Stimulated activated CD8-positive, alpha-beta memory T cell treated with anti-CD3 and anti-CD28 coated beads, Interleukin-4, amount 100 ng/mL, for 4 hours (primary cell): ENCODE measurements at places on chromosomes 6 and 20.

DNA sequence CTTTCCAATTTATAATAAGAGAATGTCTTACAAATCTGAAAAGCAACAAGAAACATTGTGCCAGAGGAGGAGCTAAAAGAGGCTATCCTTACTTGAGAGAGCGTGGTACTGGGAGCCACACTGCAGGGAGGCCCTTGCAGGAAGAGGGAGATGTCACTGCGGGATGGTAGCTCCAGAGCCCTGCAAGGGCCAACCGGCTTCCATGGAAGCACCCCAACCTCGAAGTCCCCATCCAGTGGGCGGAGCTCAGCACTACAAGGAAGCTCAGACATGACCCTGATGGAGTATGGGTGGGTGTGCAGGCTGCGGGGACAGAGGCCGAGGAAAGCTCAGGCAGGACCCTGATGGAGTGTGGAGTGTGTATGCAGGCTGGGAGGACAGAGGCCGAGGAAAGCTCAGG lies 57.8 kb upstream of the RPS6KA2 start:
- no peak for DNase-seq

DNA sequence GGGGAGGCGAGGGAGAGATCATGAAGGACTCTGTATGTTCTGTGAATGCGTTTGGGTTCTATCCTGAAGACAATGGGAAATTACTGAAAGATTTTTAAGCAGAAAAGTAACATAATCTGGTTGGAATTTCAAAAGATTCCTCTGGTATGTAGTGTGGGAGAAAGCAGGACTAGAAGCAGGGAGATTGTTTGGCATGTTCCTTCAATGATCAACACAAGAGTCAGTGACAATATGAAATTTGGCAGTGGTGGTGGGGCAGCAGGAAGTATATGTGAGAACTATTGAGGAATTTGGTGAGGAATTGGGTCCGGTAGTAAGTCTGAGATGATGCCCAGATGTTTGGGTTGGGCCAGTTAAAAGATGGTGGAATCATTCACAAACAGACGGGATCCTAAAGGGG lies 348.7 kb downstream of the CD83 start:
- DNase-seq = no peak

DNA sequence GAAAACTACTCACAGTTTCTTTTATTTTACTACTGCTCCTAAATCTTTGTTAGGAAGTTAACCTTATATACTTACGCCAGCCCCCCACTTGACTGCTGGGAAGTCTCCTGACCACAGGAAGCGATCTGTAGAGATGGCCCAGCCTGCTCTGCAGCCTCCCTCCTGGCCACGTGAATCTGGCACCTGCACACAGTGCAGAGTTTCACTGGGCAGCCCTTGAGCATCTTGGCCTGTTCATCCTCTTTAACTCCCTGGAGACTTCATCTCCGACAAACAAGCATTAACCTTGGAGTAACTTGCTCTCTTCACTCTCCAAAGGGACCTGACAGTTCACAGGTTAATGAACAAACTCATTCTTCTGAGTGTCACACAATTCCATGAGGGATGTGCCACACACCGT lies 294.1 kb downstream of the BTBD9 start:
- no peak for DNase-seq

GRCh38 chr20:6562111-6562510 lies 205.4 kb upstream of the BMP2 start:
- DNase-seq = no peak

DNA sequence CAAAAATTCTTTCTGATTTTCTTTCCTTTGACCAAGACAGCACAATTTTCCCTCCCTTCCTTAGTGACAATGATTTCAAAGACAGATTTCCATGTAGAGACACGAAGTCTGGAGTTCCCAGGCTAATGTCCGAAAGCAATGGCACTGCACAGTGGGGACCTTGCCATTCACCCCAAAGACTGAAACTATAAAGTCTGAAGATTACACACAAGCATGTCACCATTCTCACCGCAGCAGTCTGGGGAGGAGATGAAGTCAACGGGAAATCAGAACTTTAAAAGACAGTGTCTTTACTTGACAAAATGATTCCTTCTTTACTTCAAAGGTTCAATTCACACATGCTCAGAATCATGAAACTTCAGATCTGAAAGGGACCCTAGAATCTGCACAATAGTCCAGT lies 8.3 kb downstream of the B4GALT5 start:
- DNase-seq = no peak

GRCh38 chr6:87103977-87104601 lies 9.2 kb upstream of the CGA start:
- DNase-seq = no peak

DNA sequence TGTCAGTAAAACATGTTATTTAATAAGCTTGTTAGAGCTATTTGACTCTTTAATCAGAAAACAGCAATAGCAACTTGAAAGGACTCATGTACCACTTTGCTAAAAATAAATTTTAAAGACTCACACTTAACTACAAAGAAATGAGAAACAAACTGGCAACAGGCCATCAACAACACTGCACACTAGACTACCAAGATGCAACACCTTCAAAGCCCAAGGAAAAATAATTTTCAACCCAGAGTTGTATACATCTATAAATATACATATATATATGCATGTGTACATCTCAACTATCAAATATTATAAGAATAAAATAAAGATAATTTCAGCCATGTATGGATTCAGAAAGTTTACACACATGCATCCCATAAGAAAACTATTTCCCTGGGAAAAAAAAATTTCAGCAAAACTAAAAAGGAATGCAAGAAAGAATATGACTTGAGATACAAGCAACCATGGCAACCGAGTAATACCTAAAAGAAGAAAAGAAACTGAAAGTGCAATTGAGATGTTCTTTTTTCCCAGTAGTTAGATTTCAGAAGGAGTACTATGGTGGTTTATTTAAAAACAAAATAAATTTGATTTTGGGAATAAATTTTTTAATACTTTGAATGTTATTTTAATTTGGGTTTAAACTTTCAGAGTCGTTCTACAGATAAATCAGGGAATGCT lies 303.8 kb downstream of the UBE3D start:
- no peak for DNase-seq

GRCh38 chr20:46011631-46012482 lies 3.1 kb downstream of the MMP9 start:
- no peak for DNase-seq

- no peak for DNase-seq
Measured at GRCh38 chr20:48267860-48268633, 482.8 kb upstream of the SULF2 start.

DNA sequence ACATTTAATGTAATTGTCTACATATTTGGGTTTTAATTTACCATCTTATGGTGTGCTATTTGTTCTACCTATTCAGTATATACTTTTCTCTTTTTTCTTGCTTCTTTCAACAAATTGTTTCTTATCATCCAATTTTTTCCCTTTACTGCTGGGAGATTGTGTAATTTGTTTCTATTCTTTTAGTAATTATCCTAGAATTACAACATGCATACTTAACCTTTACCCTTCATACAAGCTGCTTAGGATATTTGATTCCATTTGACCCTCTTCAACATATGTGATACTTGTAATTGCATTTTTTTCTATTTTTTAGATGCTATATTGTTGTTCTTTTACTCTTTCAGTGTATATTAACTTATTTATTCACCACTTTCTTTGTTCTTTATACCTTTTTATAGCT lies 15.1 kb upstream of the TBPL1 start:
- DNase-seq = no peak

GRCh38 chr6:167091805-167092107 lies 31.1 kb upstream of the CCR6 start:
- DNase-seq = no peak

DNA sequence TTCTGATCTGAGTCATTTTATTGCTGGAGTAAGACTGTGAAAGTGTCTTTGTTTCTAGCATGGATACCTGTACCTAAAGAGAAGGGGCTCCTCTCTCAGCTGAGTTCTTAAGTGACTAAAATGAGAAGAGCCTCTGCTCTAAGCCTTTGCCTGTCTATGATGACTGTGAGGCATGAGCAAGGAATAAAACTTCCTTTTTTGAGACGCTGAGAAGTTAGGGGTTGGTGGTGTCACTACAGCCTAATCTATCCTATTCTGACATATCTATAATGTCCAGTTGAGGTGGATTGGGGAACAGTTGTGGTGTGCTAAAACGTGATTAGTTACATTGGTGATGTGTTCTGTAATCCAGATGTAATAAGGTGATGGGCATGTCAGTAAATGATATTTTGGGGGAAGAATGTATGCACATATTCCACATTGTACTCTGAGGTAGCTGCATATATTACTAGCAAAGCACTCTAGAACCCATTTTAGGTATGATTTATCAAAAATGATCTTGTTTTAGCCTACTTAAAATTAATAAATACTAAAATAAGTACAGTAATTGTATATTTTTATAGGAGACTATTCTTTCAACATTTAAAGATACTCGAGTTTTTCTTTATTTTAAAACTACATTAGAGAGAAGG lies 18.1 kb downstream of the ADGRB3 start:
- DNase-seq = no peak

DNA sequence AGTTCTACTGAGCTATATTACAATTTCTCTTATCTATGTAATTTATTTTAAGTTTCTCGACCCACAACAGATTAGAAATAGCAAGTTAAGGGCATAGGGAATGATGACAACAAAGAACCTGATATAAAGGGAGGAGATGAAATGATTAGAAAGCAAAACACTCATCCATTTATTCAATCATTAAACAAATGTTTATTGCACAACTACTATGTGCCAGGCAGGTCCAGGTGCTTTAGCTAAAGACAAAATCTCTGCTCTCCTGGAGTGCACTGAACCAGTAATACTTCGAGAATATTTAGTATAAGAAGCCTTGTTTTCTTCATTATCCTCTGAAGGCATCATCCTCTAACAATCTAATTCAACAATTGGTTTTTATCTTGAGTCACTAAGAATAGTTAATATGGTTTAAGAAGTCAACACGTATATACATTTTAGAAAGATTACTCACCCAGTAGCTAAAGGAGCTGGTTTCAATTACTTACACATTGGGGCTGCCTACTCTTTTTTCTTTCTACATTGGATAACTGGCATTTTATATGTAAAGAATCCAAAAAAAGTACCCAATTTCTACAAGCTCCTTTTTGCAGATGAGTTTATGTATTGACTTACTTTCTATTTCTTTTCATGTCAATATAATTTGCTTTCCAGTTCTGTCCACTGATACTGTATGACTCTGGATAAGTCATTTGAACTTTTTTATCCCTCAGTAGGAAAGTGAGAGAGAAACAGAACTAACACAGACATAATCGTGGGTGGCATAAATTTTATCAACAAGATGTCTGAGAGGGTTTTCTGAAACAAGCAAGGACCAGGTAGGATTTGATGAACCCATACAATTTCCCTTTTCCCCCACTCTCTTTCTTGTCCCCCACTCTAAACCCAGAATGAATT lies 312.6 kb downstream of the CLIC5 start:
- no peak for DNase-seq

- DNase-seq = no peak
Measured at GRCh38 chr20:37885593-37886503, 17.1 kb upstream of the VSTM2L start.

- DNase-seq = no peak
Measured at GRCh38 chr6:93272896-93273295, 146.5 kb downstream of the EPHA7 start.
